ENCODE measurements at places on chromosomes 7 and 10.

GRCh38 chr7:44162785-44163395 lies 21.8 kb upstream of the MYL7 start:
- DNase-seq, result no peak

GRCh38 chr7:97697396-97697795 lies 34.5 kb upstream of the TAC1 start:
- no peak for DNase-seq

DNA sequence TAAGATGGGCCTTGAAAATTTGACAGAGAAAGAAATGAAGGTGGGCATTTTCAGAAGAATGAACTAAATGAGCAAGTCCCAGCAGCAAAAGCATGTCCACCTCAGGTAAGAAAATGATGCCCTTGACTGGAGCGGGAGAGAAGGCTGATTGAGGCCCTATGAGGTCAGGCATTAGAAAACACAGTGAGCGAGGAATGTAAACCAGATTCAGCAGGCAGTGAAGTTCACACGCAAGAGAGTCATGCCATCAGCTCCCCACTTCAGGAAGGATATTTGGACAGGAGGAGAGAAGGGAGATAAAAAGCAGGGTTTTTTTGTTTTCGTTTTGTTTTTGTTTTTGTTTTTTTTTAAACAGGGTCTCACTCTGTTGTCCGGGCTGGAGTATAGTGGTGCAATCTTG lies 166.4 kb downstream of the PPP1R17 start:
- DNase-seq, result no peak

DNA sequence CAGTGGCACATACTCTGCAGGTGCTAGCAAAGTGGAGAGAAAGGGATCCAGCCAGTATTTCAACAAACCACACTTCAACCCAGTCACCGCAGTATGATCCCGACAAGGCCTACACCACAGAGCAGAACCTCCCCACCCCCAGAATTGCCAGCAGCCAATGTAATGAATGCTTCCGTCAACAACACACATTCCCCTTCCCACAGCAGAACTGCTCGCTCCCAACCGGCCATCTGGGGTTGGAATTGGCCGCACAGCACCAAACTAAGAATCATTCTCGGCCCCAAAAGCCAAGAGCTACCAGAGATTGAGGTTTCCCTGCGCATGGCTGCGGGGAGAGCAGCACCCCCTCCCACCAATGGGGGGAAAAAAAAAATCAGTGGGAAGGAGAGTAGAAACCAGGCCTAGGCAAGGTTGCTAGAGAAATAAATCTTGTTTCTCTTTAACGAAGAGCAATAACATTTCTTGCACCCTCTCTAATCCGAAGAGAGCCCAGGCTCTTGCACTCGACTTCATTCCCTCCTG lies 1.1 kb downstream of the WASL start:
- DNase-seq, result peak; percentile 69

GRCh38 chr7:102152672-102153598 lies 133.7 kb upstream of the SH2B2 start:
- peak; percentile 73 for DNase-seq

- peak; percentile 26 for DNase-seq
Observed at GRCh38 chr7:56079450-56080185, 13.1 kb downstream of the PHKG1 start.

- DNase-seq, result peak; percentile 52
Observed at GRCh38 chr10:33008499-33009243, 50.6 kb upstream of the ITGB1 start.

GRCh38 chr10:14838582-14839304 lies 637 bp downstream of the HSPA14 start:
- peak; percentile 64 for DNase-seq

DNA sequence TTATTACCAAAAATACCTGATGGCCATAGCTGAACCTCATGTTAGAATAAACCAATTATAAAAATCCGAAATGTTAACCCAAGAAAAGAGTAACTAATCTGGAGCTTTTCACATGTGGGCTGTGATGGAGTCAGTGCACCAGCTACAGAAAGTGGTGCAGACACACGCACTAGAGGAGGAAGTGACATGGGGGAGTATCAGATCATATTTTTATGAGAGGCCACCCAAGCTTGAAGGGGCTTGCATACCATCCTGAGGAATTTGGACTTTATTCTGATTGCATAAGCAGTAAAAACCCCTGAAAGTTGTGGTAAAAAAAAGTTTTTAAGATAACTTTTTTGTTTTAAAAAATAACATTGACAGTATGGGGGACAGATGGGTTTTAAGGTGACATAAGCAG lies 1148.5 kb upstream of the CELF2 start:
- DNase-seq, result no peak

DNA sequence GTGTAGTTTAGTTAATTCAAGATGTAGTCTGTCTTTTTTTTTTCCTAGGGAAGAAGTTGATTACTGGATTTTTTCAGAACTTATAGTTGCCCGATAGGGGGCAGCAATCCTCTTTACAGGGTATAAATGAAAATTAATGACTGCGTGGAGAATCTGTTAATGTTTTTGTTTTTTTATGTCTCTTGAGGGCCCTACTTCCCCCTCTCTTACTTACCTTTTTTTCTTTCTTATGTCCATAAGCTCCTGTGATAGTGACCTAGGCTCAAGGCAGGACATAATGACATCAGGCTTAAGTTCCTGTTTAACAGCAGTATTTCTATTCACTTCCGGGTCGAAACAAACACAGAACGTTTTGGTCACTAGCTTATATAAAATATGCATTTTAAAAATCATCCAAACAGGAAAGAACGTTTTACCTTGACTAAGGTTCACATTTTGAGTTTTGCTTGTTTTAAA lies 18.8 kb downstream of the CDC123 start:
- DNase-seq, result no peak

GRCh38 chr10:22379059-22379458 lies 33.8 kb downstream of the SPAG6 start:
- no peak for DNase-seq

DNA sequence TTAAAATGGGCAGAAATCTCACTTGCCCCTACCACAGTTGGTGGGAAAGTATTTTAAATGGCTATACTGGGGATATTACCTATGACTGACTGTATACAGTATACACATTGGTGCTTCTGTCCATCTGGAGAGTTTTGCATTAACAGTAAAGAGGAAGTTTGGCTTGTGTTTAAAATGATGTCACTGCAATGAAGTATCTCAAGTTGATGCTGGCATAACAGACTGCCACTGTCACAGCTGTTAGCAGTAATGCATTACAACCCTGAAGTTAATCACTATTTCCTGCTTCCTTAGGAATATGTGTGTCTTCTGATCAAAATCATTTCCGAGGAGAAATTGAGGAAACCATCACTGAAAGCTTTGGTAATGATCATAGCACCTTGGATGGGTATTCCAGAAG lies 1.9 kb downstream of the DKK1 start:
- no peak for DNase-seq

- no peak for DNase-seq
Observed at GRCh38 chr7:67760971-67761370, 764.3 kb downstream of the TYW1 start.

- no peak for DNase-seq
Observed at GRCh38 chr10:88733215-88733614, 26.6 kb upstream of the LIPN start.

DNA sequence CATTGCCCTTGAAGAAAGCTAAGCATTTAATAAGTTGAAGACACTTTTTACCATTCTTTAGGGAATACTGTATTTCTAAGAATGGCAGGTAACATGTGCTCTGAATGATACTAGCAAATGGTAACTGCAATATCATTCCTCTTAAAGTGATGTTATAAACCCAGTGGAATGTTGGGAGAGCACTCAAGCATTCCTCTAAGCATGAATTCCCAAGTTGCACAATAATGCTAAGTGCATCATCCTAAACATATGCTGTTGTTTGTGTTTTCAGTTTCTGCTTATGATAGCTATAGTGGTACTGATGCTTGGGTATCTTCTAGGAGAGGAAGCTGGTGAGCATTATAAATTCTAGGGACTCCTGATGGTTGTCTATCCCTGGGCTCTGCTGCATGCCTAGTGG lies 673.9 kb downstream of the PHTF2 start:
- no peak for DNase-seq

DNA sequence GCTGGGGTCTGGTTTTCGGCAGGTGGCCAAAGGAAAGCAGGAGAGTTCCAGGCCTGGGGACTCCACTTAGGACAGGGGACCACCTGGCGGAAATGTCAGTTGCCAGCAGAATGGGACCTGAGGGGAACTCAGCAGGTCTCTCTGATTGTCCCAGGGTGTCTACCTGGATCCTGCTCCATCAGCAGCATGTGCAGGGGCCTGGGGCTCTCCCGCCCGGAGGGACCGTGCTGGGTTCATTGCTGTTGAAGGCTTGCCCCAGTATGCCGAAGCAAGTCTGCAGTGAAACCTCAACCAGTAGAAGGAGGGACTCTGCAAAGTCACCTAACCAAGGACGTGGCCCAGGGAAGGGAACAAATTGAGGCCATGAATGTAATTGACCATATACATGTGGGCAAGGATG lies 506.5 kb upstream of the MKI67 start:
- DNase-seq, result no peak

GRCh38 chr10:48322017-48322416 lies 15.5 kb downstream of the MAPK8 start:
- no peak for DNase-seq

DNA sequence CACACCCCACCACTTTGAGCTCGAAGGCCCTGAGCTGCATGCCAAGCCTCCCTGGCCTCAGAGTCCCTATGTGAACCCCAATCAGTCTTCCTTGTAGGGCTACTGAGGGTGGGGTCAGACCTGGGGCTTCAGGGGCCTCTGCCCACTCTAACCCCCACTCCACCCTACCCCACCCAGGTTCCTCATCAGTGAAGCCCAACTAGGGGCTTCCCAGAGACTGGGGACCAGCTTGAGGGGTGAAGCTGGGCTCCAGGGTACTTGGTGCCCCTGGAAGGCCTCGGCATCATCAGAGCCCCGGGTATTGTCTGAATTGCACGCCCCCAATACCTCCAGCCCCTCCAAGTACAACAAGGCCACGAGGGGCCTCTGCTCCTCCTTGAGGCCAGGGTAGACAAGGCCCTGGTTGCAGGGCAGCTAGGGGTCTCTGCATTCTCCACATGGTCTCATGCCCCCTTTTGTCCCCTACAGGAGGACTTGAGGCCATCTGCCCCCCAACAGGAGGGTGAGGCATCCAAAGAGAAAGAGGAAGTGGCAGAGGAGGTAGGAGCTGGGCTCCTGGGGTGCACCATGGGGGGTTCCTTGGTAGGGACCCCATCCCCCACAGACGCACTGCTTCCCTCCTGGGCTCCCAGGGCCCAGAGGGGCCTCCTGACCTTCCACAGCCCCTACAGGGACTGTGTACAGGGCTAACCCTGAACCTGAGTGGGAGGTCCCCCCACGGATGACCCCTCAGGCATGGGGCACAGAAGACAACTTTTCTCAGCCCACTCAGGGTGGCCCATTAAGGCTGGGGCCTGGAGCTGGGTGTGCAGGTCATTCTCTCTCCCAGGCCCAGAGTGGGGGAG lies 4.0 kb downstream of the SNCG start:
- peak; percentile 6 for DNase-seq

DNA sequence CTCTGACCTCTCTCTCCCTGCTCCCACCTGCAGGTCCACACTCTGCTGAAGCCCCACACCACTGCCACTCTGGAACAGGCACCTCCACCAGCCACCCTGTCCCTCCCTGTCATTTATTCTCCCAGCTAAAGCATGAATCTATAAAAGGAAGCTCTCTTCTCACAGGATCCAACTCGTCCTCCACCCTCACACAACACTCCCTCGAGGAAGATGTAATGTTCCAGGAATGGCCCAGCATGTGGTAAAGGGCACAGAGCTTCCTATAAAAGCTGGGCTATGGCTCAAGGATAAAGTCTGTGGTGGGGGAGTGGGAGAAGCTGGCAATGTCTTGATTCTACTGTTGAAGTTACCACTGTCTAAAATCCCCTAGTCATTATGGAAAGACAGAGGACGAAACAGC lies 67.4 kb downstream of the ERCC6 start:
- no peak for DNase-seq

GRCh38 chr10:114777415-114777814 lies 44.2 kb upstream of the FHIP2A start:
- no peak for DNase-seq

- DNase-seq, result no peak
Observed at GRCh38 chr10:88526501-88527105, 56.5 kb downstream of the RNLS start.
